ENCODE measurements at places on chromosomes 16 and 17.

GRCh38 chr17:51703361-51704341 lies 443.3 kb downstream of the UTP18 start:
- no peak for DNase-seq

DNA sequence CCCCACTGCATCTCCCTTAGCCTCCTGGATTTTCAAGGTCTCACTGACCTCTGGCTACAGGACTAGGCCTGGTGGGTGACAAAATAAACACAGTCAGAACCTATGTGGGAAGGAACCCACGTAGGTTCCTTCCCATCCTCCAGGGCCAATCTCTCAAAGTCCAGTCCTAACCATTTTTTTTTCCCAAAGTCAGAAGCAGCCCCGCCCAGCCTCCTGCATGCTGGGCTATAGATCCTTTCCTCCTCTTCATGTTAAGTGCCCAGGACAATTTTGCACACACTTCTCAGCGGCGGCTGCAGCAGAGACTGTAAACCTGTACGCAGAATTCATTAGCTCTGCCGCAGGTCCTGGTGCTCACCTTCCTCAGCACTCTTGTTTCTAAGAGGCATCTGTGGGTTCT lies 285.8 kb downstream of the NPIPA8 start:
- no peak for DNase-seq

GRCh38 chr16:50683689-50684374 lies 2.7 kb upstream of the SNX20 start:
- DNase-seq: no peak

GRCh38 chr16:60107437-60107836 lies 1373.3 kb upstream of the GOT2 start:
- no peak for DNase-seq

DNA sequence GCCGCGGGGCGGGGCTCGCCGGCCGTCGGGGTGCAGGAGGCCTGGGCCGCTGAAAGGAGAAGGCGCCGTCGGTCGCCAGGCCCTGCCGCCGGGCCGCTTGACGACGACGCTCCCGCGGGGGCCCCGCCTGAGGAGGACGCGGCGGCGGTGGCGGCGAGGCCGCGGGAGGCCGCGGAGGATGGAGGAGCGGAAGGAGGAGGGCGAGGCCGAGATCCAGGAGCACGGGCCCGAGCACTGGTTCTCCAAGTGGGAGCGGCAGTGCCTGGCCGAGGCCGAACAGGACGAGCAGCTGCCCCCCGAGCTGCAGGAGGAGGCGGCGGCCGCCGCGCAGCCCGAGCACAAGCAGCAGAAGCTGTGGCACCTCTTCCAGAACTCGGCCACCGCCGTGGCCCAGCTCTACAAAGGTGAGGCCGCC lies 430 bp downstream of the HAPSTR1 start:
- peak; percentile 22 for DNase-seq

- no peak for DNase-seq
These were observed 137.5 kb upstream of the PLCG2 start for GRCh38 chr16:81641395-81642106.

GRCh38 chr16:70253291-70254106 lies 1.8 kb upstream of the EXOSC6 start:
- DNase-seq: peak; percentile 25

GRCh38 chr16:3573146-3573815 lies 3.9 kb downstream of the NLRC3 start:
- DNase-seq: no peak

- peak; percentile 77 for DNase-seq
These were observed 7.4 kb upstream of the EFCAB13 start for GRCh38 chr17:47316311-47316710.

DNA sequence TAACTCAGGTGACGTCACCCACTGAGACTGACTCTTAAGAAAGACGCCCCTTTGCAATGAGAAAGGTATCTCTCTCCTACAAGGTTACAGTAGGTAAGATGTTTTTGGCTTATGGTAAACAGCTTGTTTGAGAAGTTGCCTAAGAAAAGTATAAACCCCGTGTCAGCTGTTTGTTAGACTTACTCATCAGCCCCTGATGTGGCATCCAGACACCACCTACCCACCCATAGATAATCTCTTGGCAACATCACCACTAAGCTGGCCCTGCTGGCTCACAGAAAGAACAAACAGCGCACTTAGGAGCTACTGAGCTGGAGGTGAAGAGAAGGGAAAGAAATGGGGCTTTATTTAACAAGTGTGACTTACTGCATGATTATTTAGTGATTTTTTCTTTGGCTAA lies 121.0 kb downstream of the PARN start:
- peak; percentile 17 for DNase-seq

DNA sequence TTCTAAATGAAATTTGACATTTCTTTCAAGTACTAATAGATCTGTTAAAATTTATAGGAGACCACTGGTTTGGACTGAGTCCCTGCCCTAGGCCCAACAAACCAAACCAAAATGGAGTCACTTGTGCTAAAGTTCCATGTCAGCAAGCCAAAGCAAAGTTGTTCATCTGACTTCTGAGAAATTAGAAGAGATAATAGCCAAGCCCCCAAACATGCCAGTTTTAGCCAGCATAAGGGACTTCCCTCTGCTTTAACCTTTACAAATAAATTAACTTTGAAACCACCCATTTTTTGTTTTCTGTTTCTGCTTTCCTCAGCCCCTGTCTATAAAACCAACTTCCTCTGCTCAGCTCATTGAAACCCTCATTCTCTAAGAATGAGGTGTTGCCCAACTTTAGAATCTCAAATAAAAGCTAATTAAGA lies 18.9 kb downstream of the CDR2 start:
- DNase-seq: no peak

DNA sequence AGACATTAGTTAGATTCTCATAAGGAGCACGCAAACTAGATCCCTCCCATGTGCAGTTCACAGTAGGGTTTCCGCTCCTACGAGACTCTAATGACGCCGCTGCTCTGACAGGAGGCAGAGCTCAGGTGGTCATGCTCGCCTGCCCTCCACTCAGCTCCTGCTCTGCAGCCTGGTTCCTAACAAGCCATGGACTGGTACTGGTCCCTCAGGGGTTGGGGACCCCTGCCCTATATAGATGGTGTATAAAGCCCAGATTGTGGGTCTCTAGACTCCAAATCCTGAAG lies 52.1 kb upstream of the LYRM9 start:
- DNase-seq: no peak

DNA sequence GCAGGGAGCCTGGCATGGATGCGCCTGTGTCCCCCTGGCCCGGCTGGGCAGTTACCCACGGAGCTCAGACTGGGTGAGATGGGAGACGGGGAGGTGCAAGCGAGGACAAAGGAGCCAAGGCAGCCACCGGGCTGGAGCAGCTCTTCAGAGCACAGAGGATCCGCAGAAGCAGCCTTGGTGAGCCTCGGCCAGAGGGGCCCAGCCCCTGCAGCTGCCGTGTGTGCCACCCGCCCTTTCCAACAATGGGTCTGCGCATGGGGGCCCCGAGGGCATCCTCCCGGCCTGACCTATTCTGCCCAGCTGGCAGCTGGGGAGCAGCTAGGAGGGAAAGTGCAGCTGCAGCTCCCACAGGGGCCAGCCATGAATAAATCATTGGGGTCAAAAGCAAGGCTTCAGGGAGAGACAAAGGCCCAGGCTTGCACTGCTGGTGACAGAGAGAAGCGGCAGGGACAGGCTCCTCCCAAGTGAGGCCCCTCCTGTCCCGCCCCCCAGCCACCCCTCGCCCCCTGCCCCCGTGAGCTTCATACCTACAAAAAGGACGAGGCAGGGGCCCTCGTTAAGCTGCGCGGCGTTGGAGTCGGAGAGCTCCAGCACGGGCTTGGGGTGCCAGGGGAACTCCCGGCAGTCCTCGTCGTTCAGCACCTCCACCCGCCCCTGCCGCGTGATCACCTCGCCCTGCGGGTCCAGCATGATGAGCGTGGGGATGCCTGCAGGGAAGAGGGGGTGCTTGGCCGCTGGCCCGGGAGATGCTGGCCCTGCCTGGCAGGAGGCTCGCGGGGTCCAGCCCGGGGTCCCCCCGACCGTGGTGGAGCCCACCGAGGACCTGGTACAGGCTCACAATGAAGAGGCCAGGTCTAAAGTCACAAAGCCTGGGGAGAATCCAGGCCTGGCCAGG lies 22.6 kb downstream of the MRM3 start:
- no peak for DNase-seq

DNA sequence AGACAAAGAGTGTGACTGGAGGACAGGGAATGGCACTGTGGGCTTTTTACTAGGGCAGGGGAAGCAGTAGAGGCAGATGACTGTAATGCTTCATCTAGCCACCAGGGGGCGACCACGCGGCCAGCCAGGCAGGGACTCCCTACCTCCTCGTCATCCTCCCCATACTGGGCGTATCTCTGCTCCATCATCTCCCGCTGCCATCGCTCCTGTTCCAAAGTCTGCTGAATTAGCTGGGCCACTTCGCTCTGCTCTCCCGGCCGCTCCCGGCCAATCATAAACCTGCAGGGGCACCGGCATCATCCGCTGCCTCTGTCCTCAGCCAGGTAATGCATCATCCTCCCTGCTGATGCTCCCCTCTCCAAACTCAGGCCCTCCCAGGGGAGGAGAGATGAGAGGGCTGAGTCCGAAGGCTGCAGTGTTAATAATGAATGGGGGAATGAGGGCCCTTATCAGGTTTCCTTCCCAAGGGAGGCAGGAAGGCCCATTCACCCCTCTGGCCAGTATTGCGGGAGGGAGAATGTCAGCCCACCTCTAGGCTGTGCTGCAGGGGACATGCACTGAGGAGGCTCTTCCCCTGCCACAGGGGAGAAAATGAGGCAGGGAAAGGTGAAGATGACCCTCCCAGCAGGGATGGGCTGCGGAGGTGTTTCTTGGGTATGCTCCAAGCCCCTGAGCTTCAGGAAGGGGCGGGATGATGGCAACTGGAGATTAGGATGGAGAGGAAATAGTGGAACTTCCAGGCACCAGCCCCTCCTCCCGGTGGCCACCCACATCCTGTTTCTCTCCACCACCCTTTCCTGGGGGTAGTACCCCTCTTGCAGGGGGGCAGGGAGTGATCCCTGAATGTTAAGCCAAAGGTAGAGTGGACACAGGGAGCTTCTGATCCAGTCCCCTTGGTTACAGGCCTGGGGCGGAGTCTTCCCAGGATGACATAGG lies 10.3 kb upstream of the SAMD14 start:
- DNase-seq: peak; percentile 64

GRCh38 chr16:57837305-57838125 lies 35.2 kb upstream of the KIFC3 start:
- DNase-seq: no peak

DNA sequence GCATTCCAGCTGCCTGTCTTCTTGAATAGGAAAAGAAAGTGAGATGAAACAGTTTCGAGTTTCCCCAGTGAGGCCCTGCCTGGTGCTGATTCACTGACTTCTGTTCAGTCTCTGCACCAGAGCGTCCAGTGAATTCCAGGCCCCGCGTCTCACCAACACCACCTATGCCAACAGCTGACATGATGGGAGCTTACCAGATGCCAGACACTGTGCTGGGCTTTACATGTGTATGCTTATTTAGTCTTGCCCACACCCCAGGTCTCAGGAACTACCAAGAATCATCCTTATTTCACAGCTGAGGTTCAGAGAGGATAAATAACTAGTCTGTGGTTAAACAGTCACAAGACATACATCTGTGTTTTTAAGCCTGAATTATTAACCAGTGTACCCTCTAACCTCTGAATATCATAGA lies 29.1 kb upstream of the IRX6 start:
- no peak for DNase-seq

DNA sequence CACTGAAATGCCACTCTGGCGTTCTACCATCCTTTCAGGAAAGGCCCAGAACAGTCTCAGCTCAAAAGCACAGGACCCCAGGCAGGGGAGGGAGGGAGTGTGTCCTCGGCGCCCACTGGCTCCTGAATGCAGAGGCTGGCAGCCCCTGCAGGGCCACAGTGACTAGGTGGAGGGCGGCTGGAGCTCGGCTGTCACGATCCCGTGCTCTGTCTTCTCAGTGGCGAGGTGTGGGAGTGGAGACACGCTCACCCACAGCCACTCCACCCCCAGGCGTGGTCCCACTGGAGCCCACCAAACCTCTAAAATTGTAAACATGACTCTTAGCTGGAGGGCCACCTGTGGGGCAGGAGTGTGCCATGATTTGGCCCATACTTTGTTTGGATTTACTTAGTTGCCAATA lies 16.4 kb upstream of the FASN start:
- DNase-seq: no peak

- no peak for DNase-seq
These were observed 5.7 kb downstream of the WSCD1 start for GRCh38 chr17:6075845-6076244.

GRCh38 chr16:50302472-50303005 lies 36.2 kb downstream of the ADCY7 start:
- no peak for DNase-seq

DNA sequence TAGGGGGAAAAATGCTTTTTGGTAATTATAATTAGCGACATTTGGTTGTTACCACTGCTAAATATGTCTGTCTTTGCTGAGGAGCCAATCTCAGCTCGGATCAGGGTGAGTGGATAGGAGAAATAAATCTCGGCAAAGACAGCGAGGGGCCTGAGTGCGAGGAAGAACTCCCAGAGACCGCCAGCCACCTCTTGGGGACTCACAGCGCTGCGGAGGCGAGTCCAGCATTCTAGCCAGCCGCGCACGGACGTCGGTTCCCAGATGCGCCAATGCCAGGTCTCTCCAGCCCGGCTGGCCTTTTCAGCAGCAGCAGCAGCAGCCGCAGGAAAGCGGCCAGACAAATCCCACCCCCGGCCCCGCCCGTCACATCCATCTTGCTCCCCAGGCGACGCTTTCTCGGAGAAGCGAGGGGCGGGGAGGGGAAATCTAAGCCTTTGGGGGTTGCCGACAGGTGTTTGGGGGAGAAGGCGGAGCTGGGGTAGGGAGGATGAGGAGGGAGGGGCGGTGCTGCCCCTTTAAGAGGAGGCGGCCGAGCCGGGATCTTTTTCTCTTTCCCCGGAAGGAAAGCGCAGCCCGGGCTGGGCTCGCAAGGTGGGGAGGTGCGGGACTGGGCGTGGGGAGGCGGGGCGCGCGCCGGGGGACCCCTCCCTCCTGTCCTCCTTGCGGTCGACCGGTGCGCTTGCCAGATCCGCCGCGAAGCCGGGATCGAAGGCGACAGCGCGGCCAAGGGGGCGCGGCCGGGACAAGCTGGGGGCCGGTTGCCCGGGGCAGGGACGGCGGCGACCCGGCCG lies at the start of gene ITGA3:
ITGA3 (plus strand) TSS at position 685 of the 791 bp plus-strand sequence. CDS start 330 bp downstream, outside the sequence.
- DNase-seq: peak; percentile 86

GRCh38 chr16:48603647-48604376 lies 6.2 kb downstream of the N4BP1 start:
- DNase-seq: no peak

- peak; percentile 34 for DNase-seq
These were observed 89.8 kb downstream of the KATNIP start for GRCh38 chr16:27639561-27640276.

GRCh38 chr17:29826114-29826692 lies 103.8 kb downstream of the SSH2 start:
- no peak for DNase-seq

- no peak for DNase-seq
These were observed 95.5 kb downstream of the SDK2 start for GRCh38 chr17:73548620-73549311.

GRCh38 chr17:2926019-2926650 lies 129.9 kb downstream of the RAP1GAP2 start:
- no peak for DNase-seq

All from HCEC 1CT (cell line).